ENCODE measurements at places on chromosomes 4 and X. TPM values are rescaled to one million over a fixed set of nuclear protein-coding genes. Genes with fewer than 3 reads are reported as not detected.

The DCAF12L2 gene
- total RNA-seq: not detected

The SLC25A43 gene
- 2.8 TPM for total RNA-seq

The PPP1R2C gene
- not detected for total RNA-seq

DNA sequence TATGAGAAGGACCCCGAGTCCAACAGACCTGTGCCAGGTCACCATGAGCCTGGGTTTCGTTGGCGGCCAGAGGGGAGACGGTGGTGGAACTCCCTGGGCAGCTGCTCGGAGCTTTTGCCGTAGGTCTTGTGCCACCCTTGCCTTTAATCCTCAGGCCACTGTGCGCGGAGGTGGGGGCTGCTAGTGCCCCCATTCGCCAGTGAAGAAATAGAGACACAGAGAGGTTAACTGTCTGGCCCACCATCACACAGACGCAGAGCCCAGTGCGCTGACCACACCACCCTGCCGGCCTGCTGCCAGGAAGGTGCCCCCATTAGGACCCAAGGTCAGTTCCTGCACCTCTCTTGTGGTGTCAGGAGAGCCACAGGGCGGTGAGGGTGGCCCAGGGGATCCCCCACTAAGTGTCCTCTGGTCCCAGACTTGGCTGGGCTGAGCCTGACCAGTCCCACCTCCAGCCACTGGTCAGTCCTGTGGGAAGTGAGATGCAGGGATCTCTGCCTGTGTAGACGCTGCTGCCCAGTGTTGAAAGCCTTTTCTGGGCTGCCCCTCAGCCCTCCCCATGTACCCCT, 28.3 kb upstream of the HTRA3 start:
- H3K27me3 ChIP-seq: no peaks in the 10 kb centered on the region
- DNase-seq: no peak
- H3K36me3 ChIP-seq: peaks cover 52% of the 10 kb centered on the region
- H3K27ac ChIP-seq: no peak overlapping the region
- no peak overlapping the region for H3K4me3 ChIP-seq

GRCh38 chr4:171622729-171623128, 190.5 kb upstream of the GALNTL6 start:
- H3K36me3 ChIP-seq: no peaks in the 10 kb centered on the region
- H3K27me3 ChIP-seq: no peaks in the 10 kb centered on the region

- no peaks in the 10 kb centered on the region for H3K36me3 ChIP-seq
- no peak overlapping the region for H3K27ac ChIP-seq
- DNase-seq: no peak
- H3K27me3 ChIP-seq: no peaks in the 10 kb centered on the region
- no peaks in the 10 kb centered on the region for H3K4me1 ChIP-seq
- H3K4me3 ChIP-seq: no peak overlapping the region
Observed at GRCh38 chrX:105297041-105297440, 76.5 kb upstream of the TEX13A start.

DNA sequence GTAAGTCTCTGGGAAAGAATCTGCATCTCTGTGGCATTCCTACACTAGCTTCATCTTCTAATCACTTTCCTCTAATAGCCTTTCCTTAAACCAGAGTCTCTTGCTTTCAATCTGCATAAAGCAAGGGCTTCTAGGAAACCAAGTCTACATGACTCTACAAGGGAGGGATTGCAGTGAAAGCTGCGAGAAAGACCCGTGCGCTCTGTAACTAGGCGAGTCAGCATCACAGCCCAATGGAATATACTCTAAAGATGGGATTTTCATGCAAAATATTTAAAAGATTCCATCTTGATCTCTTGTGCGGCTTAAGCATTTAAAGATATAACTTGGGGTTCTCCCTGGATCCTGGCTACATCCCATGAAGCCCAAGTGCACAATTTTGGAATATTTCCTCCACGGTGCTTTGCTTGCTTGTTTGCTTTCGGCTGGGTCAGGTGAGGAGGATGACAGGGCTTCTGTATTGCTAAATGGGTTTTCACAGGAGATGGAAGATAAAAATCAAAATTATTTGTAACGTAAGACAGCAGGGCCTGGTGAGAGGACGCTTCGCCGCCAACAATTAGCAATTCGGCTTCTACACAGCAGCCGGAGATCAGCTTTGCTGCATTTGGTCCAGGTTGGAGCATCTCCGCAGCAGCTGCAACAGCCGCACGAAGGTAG, 687 bp upstream of the GRIA2 start:
- DNase-seq: no peak
- peak overlapping the region; percentile 7 for H3K4me3 ChIP-seq
- H3K36me3 ChIP-seq: no peaks in the 10 kb centered on the region
- H3K27me3 ChIP-seq: peaks cover 10% of the 10 kb centered on the region
- H3K27ac ChIP-seq: no peak overlapping the region
- H3K4me1 ChIP-seq: peaks cover 16% of the 10 kb centered on the region

GRCh38 chr4:81225252-81225651, 10.2 kb upstream of the PRKG2 start:
- no peak overlapping the region for H3K4me3 ChIP-seq
- no peaks in the 10 kb centered on the region for H3K36me3 ChIP-seq
- DNase-seq: no peak
- H3K27me3 ChIP-seq: no peaks in the 10 kb centered on the region

GRCh38 chrX:41482154-41482850, 35.2 kb downstream of the NYX start:
- H3K27me3 ChIP-seq: no peaks in the 10 kb centered on the region
- H3K4me1 ChIP-seq: no peaks in the 10 kb centered on the region
- H3K27ac ChIP-seq: no peak overlapping the region
- H3K36me3 ChIP-seq: no peaks in the 10 kb centered on the region

Data from heart left ventricle (tissue), 16 donors.